ENCODE measurements at places on chromosomes 4 and X.

GRCh38 chr4:111689731-111690130 lies 455.5 kb upstream of the FAM241A start:
- DNase-seq = no peak

DNA sequence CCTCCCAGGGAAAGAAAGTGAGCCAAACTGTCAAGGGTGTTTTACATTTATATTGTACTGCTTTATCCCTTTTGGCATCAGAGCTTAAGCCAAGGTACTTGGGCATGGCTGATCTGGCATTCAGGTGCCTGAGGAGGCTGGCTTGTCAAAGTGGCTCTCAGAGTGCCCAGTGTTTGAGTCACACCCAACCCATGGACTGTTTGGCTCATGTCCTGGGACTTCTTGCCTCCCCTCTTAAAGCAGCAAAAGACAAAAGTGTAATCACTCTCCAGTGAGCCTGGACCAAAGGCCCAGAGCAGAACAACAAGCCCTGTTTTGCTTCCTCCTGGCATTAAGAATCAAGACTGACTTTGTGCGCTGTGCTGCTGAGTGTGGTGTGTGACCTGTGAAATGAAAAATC lies 311.7 kb upstream of the TAPT1 start:
- DNase-seq = no peak

GRCh38 chrX:115898382-115899001 lies 272.1 kb upstream of the AGTR2 start:
- no peak for DNase-seq

DNA sequence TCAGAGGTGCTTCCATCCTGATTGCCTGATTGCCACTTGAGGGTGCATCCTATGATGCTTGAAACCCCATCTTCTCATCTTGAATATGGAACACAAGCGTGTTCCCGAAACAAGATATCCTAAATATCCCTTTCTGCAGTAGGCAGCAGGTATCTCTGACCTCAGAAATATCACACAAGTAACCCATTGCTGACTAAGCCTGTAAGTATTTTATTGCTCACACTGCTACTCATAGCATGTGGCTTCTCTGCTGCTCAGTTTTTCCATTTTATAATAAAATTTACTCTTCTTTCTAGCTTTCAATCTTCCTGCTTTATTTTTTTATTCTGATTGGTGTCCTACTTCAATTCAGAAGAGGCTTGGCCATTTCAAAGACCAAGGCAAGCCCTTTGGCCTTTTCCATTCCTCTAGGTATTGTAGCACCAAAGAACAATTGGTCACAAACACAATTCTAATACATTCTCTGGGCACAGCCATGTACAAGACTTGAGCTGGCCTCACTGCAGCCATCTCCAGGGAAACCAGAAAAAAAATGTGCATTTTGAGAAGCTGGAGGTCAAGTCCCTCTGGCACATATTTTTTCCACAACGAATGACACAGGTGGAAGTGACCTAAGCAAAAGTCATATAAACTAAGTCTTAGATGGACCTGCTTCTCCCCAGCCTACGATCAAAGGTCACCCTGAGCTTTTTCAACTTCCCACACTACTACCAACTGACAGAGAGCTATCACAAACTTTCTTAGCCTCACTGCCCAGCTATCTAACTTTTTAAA lies 107.0 kb downstream of the OR13H1 start:
- no peak for DNase-seq

GRCh38 chrX:16756724-16757123 lies 29.5 kb upstream of the TXLNG start:
- no peak for DNase-seq

DNA sequence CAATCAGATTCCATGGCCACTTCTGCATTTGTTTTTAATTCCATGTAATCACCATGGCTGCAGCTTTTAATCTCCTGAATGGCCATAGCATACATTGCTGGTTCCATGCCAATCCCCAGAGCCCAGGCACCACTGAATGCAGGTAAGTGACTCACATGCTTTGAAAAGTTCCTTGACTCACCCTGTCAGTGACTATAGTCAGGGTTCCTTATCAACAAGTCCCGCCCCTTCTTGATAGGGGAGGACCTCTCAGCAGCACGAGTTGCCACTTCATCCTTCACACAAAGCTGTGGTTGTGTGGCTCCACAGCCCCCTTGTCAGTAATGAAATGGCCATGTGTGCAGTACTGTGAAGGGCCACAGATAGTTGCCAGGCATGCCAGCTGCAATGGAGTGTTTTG lies 516.6 kb downstream of the PPARGC1A start:
- DNase-seq = peak; percentile 68

DNA sequence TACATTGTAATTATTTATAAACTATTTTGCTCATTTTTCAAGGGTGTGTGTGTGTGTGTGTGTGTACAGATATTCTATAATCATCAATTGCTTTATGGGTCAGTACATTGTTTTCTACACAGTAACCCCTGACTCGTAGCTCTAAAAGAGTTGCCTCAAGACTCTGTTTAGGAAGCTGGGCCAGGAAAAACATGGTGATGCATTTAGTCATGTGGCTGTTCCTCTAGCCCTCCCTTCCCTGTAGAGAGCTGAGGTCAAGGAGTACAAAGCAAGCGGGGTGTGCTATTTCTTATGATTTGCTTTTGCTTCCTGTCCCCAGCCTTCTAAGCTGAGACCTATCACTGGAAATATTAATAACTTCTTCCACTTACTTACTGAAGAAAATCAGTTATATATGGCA lies 34.8 kb upstream of the SPANXD start:
- DNase-seq = no peak

DNA sequence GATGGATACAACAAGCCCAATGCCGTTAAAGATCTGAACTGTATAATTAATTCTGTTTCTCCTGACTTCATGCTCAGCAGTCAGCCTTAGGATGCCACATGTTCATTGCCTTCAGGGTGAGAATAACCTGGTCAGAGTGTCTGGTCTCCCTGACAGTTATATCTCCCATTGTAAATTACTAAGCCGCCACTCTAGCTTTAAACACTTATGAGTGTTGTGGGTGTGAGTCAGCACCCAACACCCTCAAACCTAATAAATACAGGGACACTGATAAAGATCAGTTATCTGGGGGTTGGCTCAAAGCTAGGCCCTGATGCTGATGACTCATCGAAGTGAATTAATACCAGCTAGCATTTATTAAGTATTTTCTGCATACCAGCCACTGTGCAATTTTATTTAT lies 64.9 kb upstream of the DYNLT3 start:
- DNase-seq = no peak

DNA sequence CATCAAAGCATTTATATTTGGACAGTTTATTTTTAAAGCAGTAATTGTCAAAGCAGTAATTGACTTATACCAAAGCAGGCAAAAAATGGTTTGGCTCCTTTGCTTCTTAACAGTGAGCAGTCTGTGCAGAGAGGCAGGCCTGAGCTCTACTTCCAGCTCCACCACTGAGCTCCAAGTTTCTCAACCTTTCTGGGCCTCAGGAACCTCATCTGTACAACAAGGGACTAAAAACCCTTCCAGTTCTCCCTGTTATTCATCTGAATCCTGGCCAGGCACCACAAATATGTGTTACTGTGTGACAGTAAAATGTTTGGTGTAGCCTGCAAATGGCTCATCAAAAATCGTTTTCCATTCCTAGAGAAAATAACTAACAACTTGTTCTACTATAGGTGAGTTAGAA lies 88.7 kb upstream of the TTC29 start:
- DNase-seq = no peak

GRCh38 chr4:85491527-85491926 lies 16.6 kb downstream of the ARHGAP24 start:
- no peak for DNase-seq

DNA sequence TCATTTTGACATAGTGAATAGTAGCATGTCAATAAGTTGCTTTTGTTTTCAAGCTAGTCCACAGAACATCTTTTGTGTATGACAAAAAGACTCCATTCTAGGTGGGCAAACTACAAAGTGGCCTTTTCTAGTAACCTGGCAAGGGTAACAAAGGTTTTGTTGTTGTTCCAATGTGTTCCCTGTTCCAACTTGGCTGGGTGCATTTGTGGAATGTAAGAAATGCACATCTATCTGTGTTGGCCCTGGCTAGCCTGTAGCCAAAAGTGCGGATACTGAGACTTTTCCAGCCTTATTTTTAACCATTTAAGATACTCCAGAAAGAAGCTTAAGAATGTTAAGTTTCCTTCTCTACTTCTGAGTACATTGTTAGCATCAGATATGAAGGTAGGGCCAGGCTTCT lies 118.7 kb upstream of the CHRDL1 start:
- no peak for DNase-seq

- no peak for DNase-seq
Measured at GRCh38 chr4:52507774-52508173, 151.3 kb downstream of the USP46 start.

- DNase-seq = no peak
Measured at GRCh38 chrX:38206542-38206941, 14.1 kb downstream of the SRPX start.

DNA sequence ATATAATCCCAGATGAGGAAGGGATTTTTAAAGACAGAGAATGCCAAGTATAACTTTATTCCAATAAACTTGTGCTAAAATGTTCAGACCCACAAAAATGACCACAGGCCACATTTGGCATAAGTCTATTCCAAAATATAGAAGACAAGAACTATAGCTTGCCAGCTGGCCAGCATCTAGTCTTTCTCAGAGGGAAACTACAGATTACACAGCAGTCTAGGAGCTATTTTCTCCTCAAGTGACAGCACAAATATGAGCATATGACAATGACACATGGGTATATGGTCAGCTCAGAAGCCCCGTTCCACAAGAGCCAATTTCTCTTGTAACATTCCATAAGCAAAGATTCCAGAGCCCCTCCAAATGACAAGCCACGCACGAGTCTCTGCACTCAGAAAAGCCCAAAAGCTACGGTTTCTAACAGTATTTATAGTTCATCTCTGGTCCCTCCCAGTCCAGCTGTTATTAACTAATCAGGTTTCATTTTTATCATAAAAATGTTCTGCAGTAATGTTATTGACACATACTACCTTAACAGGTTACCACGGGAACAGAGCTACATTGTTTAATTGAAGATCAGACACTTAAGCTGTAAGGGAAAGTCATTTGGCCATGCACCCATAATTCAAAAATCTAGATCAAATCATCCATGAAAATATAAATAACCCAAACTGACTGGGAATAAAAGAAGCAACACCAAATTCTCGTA lies 70.3 kb downstream of the RAB28 start:
- no peak for DNase-seq

Measured in T1000 (cell line).